IPS-NIHi11 (cell line): ENCODE measurements at places on chromosomes 2 and 18.

DNA sequence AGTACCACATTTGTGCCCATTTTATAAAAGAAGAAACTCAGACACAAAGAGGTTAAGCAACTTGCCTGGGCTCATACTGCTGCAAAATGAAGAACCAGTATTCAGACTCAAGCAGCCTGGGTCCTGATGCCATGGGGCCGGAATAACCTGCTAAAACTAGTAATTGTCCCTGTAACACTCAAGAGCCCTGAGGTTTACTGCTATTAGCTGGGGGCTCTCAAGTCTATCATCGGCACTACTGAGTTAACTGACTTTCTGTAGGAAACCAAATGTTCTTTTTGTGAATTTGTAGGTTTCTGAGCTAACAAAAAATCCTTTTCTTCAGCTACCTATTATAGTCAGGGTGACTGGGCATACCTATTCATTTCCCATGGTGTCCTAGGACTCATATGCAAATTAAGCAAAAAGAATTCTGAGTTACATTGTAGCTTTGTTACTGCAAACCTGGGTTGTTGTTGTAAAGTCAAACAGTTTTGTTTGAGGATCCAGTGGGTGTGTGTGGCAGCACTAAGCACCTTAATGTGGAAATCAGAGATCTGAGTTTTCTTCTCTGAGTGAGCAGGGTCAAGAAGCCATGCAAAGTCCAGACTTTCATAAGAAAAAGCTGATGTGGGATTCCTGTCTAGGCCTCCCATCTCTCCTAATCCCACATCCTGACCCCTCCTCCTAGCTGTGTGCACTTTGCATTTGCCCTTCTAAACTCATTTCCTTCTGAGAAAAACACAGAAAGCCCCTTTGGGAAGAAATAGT, 72.4 kb upstream of the TNP1 start:
- no peak for DNase-seq

DNA sequence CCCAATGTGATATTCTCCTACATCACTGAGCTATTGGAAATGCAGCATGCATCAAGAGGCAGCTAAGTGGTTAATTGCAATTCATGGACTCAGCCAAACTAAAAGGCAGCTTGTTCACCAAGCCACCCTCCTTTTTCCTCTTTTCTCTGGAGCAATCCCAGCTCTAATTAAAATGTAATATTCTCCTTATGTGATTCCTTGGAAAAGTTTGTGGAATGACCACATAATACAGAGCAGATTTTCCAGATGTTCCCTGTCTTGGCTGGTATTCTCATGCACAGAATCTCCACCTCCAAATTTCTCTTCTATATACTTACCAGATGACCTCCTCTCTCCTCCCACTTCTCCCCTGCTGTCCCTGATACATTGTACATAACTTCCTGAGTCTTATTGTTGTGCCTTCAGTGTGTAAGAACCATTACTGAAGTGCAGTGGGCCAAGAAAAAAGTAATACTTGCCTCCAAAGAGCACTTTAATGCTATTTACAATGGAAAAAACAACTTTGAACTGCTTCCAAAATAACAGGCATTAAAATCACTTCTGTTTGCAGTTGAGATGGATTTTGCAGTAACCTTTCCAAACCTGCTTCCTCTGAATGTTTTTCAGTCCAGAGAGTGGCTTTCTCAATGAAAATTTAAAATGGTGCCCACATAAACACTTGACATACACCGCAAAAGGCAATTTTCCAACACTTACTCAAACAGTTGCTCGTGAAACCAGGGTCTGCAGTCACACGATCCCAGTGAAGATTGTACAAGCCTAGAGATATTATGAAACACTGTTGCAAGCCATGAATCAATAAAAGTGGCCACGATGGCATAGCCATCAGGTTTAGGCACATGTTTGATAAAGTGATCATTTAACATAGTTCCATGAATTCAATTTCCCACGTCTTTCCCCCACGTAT, 258.0 kb downstream of the MTX2 start:
- no peak for DNase-seq

DNA sequence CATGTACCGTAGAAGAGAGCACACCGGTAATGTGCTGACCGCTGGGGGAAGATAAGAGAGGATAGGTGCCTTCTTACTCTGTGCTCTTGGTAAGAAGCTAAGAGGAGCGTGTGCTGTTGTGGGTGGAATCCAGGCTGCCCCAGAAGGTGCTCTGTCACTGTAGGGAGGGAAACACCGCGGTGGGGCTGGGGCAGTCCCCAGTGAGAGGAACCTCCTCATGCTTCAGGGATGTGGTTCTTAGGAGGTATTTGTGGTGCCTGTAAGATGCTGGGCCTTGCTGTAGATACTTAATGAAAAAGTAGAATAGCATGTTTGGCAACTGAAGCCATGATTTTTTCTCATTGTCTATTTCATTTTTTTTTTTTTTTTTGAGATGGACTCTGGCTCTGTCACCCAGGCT, 1.1 kb downstream of the COLEC11 start:
- no peak for DNase-seq

DNA sequence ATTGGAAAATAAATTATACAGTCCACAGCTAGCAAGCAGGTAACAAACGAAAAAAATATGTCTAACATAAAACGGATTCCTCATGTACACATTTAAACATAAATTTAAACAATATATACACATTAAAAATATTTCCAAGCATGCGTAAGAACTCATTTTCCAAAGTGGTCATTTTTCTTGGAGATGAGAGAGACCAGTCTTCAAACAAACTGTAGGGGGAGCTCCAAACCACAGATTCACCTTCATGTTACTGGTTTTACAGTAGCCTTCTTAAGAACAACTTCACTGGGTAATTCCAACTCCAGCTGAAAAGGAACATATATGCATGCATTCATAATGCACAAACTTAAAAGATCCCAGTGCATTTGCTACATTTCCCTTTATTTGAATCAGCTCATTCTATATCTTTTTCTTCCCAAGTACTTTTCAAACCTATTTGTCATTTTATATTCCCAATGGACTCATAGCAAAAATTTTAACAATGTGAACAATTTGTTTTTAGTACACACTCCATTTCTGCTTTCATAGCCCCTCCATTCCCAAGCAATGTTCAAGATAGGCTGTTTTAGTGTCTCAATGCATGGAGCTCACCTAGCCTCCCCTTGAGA, 4.7 kb upstream of the STAMBP start:
- peak; percentile 42 for DNase-seq
